ENCODE measurements at places on chromosomes 7 and 10. TPM values are rescaled to one million over a fixed set of nuclear protein-coding genes. Genes with fewer than 3 reads are reported as not detected.

DNA sequence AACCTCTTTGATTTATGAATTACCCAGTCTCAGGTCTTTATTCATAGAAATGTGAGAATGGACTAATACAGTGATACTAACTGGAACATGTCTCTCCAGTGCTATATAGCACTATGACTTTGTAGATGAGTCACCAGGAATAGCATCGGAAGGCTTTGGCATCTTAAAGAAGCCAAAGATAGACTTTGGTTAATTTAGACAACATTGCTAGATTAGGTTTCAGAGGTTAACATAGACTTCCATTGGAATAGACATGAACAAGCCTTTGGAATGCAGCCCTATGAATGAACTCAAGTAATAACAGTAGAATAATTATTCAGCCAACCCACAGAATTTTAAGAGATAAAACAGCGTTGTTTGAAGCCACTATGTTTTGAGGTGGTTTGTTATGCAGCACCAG lies 169.2 kb downstream of the HGF start:
- no peak for DNase-seq

Gene ANLN
- total RNA-seq, result 38.1 TPM

- no peak for DNase-seq
Measured at GRCh38 chr10:77190291-77190690, 447.3 kb downstream of the KCNMA1 start.

DNA sequence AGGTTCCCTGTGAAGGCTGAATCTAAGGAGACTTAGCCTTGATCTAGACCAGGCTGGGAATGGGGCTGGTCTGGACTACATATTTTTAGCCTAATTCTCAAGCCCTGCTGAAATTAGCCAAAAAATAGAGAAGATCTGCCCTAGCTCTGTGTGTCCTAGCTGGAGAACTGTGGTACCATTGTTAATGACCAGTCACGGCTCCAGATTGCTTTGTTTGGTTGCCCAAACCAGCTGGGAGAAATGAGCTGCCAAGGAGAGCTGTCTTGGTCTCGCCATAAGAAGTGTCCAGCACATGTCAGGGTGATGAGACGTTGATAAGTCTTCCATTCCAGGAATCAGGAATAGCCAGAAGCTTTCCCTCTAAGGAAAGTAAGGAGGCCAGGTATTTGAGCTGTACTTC lies 20.7 kb downstream of the GBX1 start:
- DNase-seq, result no peak

- no peak for DNase-seq
Measured at GRCh38 chr10:63192826-63193225, 59.7 kb downstream of the NRBF2 start.

Gene CHN2
- 1.8 TPM for total RNA-seq

GRCh38 chr10:80070057-80070456 lies 8.4 kb upstream of the TMEM254 start:
- no peak for DNase-seq

- no peak for DNase-seq
Measured at GRCh38 chr10:45463244-45464116, 89.5 kb downstream of the ALOX5 start.

- no peak for DNase-seq
Measured at GRCh38 chr7:13743226-13743625, 246.2 kb downstream of the ETV1 start.

DNA sequence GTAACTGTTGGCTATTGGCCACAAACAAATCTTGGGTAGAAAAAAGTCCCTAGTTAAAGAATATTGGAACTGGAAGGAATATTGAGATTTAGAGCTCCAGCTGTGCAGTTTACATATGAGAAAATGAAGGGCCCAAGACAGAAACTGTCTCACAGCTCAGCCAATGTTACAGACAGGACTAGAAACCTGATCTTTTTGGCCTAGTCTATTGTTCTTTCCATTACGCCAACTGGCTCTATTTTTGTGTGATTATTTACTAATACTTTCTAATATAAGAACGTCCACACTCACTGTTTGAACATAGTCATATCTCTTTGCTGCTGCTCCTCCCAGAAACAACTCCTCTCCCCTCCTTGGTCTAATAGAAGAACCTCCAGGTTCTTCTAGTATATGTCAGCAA lies 1.2 kb downstream of the WEE2 start:
- DNase-seq, result no peak

DNA sequence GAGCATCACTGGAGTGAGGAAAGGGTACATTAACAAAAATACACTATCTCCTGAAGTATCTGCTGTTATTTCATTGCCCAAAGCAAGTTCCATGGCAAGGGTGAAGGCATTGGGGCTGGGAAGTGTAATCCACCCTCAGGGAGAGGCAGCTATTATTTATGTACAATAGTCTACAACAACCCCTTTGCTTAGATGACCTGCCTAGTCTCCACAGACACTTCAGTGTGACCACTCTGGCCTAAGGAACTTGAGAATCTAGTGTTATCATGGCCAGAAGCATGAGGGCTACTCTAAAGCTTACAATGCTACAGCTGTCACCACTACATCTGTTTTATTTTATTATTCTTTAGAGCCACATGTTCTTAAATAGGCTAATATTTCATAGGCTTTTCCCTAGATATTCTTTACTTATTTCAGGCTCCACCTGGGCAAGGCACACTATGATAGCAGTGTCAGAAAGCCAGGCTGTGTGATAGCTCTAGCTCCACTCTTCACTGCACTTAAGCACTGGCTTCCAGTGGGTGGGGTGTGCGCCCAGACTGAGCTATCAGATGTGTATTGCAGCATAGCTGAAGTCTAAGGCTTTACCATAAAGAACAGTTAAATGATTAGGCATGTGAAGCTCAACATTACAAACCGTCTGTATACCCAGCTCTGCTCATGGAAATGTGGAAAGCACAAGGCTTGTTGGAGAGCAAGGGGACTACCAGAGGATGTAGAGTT lies 117.0 kb upstream of the CCDC6 start:
- no peak for DNase-seq

DNA sequence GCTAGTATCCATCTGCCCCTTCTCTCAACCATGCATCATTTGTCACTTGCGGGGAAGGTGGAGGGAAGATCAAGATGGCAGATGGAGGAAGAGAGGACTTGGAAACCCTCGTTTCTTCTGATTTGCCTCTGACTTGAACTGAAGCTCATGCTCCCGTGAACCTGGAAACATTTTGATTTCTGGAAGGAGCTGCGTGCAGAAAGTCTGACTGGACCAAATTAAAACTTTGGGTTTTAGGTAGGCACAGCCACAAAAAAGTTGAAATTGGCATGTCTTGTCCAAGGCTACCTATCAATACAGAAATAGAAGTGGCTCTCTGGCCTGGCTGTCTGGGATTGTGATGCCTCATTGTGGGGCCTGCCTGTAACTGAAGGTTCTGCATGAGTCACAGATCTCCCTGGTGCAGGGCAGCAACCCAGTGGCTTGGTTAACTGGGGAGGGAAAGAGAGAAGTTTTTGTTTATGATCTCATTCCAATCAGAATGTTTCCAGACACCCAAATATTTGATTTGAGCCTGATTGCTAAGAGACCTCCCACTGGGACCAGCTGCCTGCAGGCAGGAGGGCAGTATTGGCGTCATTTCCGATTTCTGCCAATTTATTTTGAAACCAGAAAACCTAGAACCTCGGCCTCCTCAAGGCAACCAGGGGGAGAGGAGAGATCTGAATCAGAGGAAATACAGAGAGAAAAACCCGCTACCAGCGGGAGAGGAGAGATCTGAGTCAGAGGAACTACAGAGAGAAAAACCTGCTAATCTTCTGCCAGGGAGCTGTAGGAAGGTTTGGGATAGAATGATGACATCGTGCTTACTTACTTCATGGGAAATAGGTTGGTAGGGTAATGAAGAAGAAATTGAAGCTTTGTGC lies 363.6 kb downstream of the ANKRD30A start:
- DNase-seq, result no peak

Gene UNCX
- total RNA-seq, result not detected

DNA sequence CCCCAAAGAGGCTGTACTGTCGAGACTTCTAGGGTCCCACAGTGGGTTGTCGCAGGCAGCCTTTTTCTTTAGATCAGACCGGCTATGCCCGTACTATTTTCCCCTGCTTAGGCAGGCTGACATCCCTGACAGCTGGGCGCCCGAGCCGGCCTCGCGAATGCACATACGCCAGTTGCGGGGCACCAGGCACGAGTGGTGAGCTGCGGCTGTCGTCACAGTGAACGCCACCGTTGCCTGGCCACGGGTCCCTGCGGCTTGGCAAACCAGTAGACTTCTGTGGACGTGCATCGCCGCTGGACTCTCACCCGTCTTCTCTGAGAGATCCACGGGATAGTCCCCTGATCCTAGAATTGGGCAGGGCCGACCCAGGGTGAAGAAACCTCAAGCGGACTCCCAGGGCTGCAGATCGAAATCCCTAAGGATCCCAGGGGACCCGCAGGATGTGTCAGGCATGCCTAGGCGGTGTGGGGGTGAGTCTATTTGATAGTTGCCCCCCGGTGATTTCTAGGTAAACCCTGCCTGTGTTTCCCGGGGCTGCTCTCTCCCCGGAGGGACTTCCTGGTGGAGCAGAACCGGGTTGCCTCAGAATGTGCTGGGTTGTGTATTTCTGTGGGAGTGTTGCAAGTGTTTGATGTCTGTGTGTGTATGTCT lies 33.0 kb upstream of the ZNF273 start:
- no peak for DNase-seq

- no peak for DNase-seq
Measured at GRCh38 chr7:91243591-91244301, 20.5 kb upstream of the FZD1 start.

- peak; percentile 11 for DNase-seq
Measured at GRCh38 chr10:92387289-92387940, 96.4 kb downstream of the MARCHF5 start.

Gene IFT22
- 5.1 TPM for total RNA-seq

Gene ZNF722
- not detected for total RNA-seq

Gene TUBAL3
- total RNA-seq, result not detected

Gene NODAL
- total RNA-seq, result not detected
